Non-pigmented ciliary epithelial cell (primary cell): ENCODE measurements at places on chromosomes 1 and 21.

- DNase-seq, result no peak
These were observed 109.9 kb upstream of the SLC25A33 start for GRCh38 chr1:9429342-9429711.

- DNase-seq, result no peak
These were observed 32.2 kb downstream of the PSEN2 start for GRCh38 chr1:226902601-226903000.

DNA sequence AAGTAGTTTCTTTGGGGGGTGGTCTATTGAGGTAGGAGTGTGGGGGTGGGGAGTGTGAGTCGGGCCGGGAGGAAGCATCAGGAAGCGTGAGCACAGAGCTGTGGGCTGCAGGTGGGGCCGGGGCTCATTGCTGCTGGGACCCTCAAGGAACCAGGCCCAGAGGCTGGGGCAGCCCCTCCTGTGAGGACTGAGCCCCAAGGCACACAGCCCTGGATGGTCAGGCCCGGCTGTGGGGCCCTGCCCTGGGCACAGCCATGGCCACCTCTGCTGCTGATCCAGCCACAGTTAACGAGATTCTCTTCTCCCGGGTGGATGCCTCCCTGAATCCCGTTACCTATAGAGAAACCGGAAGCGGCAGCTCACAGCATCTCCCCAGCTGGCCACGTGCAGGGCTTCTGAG is 22.9 kb upstream of the SUMO3 start:
- DNase-seq, result no peak

- DNase-seq, result no peak
These were observed 36.7 kb downstream of the ERI3 start for GRCh38 chr1:44318097-44319088.

GRCh38 chr1:233843525-233844204 is 60.8 kb upstream of the SLC35F3 start:
- DNase-seq, result peak; percentile 15

DNA sequence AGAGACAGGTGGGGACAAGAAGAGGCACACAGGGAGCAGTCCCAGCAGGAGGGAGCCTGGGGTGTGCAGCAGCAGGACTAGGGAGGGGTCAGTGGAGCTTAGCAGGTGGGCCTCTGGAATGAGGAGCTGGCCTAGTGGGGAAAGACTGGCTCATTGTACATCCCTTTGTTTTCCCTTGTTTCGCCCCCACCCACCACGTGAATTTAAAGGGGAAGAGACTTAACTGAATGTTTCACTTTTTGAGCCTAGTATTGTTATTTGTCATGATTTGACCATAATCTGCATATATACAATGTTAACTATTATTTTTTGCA is 181.7 kb downstream of the DHRS3 start:
- no peak for DNase-seq

DNA sequence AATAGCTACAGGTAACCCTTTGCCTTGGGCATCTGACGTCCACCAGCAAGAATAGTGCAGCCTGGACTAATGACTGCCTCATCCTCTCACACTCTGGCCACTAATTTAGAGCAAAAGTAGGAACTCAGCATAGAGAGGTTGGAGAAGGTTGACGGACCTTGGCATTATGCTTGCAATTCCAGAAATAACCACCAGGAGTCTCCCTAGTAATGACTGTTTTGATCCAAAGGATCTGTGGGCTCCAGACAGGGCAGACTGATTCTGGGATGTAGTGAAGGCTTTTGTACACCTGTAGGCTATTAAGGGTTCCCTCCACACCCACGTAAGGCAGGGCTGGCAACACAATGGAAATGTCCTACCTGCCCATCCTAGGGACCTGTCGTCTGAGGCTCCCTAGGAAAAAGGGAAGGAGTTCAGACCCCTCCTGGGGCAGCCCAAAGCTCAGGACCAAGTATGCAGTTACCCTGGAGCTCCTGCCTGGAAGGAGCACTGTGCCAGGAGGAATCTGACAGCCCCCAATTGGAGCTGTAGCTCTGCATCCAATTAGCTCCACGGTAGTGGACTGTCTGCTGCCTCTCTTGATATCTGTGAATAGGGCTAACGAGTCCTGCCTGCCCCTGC is 91.0 kb upstream of the TMEM51 start:
- no peak for DNase-seq

- DNase-seq, result no peak
These were observed 1.7 kb downstream of the ACTRT2 start for GRCh38 chr1:3022976-3023375.

- no peak for DNase-seq
These were observed 49.6 kb upstream of the PSMG1 start for GRCh38 chr21:39232861-39233291.

- no peak for DNase-seq
These were observed 93.0 kb upstream of the GRIK3 start for GRCh38 chr1:37127254-37127748.

DNA sequence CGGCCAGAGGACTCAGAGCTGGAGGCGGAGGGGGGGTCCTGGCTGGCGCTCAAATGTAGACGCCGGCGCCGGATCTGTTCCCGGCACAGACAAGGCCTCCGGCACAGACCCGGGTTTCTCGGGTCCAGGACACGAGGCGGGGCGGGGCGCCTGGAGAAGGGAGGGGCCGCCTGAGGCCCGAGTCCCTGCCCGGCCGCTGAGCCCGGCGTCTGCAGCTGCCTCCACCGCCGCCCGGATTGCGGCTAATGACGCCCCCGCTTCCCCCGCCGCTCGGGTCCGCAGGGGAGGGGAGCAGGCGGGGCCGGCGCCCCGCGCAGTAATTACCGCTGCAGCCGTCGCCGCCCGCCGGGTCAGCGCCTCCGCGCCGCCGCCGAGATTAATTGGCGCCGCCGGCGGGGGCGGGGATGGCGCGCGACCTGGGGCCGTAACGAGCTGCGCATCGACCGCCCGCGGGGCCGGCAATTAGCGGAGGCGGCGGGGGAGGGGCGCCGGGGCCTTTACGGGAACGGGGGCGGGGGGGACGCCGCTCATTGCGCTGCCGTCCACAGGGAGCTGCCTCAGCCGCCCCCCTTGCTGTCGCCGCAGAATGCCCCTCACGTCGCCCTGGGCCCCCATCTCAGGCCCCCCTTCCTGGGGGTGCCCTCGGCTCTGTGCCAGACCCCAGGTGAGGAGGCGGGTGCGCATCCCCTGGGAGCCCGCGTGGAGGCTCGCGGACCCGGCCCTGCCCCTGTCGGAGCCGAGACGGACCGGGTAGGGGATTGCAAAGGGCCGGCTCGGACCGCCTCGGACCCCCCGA is 17.3 kb downstream of the NOC2L start:
- DNase-seq, result no peak

DNA sequence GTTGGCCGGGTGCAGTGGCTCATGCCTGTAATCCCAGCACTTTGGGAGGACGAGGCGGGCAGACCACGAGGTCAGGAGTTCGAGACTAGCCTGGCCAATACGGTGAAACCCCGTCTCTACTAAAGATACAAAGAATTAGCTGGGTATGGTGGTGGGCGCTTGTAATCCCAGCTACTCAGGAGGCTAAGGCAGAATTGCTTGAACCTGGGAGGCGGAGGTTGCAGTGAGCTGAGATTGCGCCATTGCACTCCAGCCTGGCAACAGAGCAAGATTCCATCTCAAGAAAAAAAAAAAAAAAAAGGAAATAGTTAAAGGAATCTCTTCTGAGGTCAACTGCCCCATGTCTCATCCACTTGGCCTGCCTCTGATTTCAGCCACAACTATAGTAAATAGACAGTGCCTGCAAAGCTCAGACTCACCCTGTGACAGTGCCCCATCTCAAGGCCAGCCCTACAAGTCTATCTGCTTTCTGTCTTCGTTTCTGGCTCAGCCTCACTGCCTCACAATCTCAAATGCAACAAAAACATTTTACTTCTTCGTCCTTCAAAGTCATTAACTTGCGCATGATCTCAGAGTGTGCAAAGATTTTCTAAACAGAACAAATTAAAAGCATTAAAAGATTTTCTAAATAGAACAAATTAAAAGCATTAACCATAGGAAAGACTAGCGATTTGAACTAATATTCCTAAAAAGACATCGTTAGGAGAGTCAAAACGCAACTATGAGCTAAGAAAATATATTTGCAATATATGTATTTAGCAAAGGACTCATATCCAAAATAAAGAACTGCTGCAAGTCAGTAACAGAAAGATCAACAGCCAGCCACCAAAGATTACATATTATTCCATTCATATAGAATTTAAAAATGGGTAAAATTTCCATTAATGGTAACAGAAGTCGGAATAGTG is 65.0 kb upstream of the PRDX6 start:
- peak; percentile 61 for DNase-seq

GRCh38 chr1:5514527-5515183 is 477.6 kb downstream of the NPHP4 start:
- no peak for DNase-seq

GRCh38 chr21:37064841-37065240 is 8.0 kb downstream of the PIGP start:
- no peak for DNase-seq

DNA sequence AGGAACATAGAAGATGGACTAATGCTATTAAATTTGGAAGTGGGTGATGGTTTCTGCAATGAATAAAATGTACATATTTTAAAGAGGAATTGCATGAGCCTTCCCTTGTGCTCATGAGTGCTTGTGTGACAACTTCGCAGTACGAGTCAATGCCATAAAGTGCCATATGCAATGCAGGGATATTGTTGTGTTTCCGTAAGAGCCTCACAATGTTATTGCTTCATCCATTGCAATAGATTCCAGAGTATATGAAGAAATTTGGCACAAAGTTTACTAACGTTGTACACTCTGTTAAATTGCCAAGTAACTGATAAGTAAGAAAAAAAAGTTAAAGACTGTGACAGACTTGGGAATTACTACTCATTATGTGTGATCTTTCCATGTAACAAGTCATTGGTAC is 22.3 kb downstream of the BTG3 start:
- DNase-seq, result no peak

GRCh38 chr1:165883056-165883455 is 55.6 kb downstream of the UCK2 start:
- no peak for DNase-seq

DNA sequence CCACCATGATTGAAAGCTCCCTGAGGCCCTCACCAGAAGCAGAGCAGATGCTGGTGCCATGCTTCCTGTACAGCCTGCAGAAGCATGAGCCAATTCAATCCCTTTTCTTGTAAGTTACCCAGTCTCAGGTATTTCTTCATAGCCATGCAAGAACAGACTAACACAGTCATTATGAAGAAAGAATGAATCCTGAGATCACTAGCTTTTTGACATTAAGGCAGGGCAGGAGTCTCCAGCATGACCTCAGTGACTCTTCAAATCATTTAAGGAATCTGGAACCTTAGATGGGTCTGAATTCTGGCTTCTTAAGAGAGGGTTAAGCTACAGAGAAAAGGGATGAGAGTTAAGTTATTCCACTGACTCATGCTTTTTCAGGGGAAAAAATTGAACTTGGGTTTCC is 79.0 kb downstream of the PTPN14 start:
- DNase-seq, result no peak

GRCh38 chr1:204296431-204296988 is 63.2 kb downstream of the PLEKHA6 start:
- peak; percentile 54 for DNase-seq

GRCh38 chr1:24920533-24920925 is 9.5 kb downstream of the RUNX3 start:
- no peak for DNase-seq

DNA sequence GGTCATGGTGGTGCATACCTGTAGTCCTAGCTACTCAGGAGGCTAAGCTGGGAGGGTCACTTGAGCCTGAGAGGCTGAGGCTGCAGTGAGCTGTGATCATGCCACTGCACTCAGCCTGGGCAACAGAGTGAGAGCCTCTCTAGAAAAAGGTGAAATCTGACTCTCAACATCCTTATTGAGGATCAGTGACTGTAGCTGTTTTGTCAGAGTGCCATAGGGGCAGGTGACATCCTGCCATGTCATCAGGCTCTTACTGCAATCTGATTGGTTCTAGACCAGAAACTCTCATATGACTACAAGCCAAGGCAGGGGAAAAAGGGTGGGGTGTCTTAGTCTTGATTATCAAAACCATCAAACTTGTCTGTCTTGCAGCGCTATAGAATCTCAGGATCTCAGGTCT is 62.8 kb upstream of the NGF start:
- no peak for DNase-seq

- DNase-seq, result no peak
These were observed 39.0 kb downstream of the GALNT2 start for GRCh38 chr1:230105754-230106625.

DNA sequence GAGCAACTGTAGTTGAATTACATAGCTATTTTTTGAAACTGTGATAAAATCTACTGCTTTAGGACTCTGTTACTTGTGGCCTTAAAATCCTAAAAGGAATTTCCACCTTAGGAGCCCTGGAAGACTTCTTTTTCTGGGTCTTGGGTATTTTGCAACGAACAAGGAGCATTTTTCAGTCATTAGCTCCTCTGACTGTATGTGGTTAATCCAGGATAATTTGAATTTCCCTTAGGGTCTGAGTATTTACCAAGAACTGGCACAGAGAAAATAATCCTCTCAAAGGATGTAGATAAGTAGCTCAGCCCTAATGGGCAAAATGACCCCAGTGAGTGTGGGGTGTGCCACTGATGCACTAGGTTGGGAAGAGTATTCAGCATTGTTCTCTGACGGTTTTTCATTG is 170.4 kb downstream of the VAV3 start:
- no peak for DNase-seq
